Activated naive CD4-positive, alpha-beta T cell treated with anti-CD3 and anti-CD28 coated beads for 36 hours (primary cell): ENCODE measurements at places on chromosomes 3 and 15.

GRCh38 chr3:16252243-16252978, 12.3 kb downstream of the DPH3 start:
- H3K27me3 ChIP-seq, result no peaks in the 10 kb centered on the region
- H3K36me3 ChIP-seq, result no peaks in the 10 kb centered on the region
- H3K4me1 ChIP-seq, result peaks cover 2% of the 10 kb centered on the region
- H3K27ac ChIP-seq, result no peak overlapping the region

DNA sequence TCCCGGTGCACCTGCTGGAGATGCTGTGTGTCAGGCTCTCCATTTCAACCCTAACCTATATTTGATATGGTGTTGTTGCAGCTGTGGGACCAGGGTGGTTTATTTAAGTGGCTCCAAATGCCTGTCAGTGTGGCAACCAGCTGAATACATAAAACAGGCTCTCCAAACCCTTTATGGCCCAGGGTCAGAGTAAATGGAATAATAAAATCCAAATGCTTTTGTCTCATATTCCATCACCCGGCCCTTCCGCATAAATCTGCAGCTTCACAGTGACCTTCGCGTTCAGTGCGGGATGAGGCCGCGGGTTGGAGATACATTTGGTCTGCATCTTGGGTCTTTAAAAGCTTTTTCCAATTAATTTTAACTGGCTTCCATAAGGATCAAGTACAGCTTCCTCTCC, 382.1 kb upstream of the NR2F2 start:
- peaks cover 4% of the 10 kb centered on the region for H3K4me1 ChIP-seq
- no peak for DNase-seq
- no peak overlapping the region for H3K4me3 ChIP-seq
- peaks cover 9% of the 10 kb centered on the region for H3K27me3 ChIP-seq

- H3K4me1 ChIP-seq, result peaks cover 38% of the 10 kb centered on the region
- no peaks in the 10 kb centered on the region for H3K36me3 ChIP-seq
- H3K27me3 ChIP-seq, result no peaks in the 10 kb centered on the region
- no peak overlapping the region for H3K27ac ChIP-seq
These were observed 16.8 kb upstream of the COLQ start for GRCh38 chr3:15538345-15538744.

GRCh38 chr15:88612186-88612796, 8.8 kb upstream of the AEN start:
- no peaks in the 10 kb centered on the region for H3K36me3 ChIP-seq
- no peak overlapping the region for H3K27ac ChIP-seq
- no peak overlapping the region for H3K4me3 ChIP-seq
- peaks cover 2% of the 10 kb centered on the region for H3K4me1 ChIP-seq
- peaks cover 34% of the 10 kb centered on the region for H3K27me3 ChIP-seq
- DNase-seq, result no peak
